ENCODE measurements at places on chromosomes 1 and 21. TPM values are rescaled to one million over a fixed set of nuclear protein-coding genes. Genes with fewer than 3 reads are reported as not detected.

Gene FCGR3A
- 2.3 TPM for total RNA-seq

- H3K4me3 ChIP-seq, result no peak overlapping the region
- no peaks in the 10 kb centered on the region for H3K27me3 ChIP-seq
- no peak overlapping the region for H3K27ac ChIP-seq
- no peak for DNase-seq
- H3K36me3 ChIP-seq, result no peaks in the 10 kb centered on the region
Measured at GRCh38 chr1:5220421-5220820, 566.0 kb downstream of the AJAP1 start.

GRCh38 chr1:116870300-116870699 is 39.4 kb upstream of the PTGFRN start:
- H3K4me1 ChIP-seq, result peaks cover 12% of the 10 kb centered on the region
- H3K27ac ChIP-seq, result no peak overlapping the region
- no peak for DNase-seq
- H3K27me3 ChIP-seq, result peaks cover 2% of the 10 kb centered on the region
- H3K4me3 ChIP-seq, result no peak overlapping the region

DNA sequence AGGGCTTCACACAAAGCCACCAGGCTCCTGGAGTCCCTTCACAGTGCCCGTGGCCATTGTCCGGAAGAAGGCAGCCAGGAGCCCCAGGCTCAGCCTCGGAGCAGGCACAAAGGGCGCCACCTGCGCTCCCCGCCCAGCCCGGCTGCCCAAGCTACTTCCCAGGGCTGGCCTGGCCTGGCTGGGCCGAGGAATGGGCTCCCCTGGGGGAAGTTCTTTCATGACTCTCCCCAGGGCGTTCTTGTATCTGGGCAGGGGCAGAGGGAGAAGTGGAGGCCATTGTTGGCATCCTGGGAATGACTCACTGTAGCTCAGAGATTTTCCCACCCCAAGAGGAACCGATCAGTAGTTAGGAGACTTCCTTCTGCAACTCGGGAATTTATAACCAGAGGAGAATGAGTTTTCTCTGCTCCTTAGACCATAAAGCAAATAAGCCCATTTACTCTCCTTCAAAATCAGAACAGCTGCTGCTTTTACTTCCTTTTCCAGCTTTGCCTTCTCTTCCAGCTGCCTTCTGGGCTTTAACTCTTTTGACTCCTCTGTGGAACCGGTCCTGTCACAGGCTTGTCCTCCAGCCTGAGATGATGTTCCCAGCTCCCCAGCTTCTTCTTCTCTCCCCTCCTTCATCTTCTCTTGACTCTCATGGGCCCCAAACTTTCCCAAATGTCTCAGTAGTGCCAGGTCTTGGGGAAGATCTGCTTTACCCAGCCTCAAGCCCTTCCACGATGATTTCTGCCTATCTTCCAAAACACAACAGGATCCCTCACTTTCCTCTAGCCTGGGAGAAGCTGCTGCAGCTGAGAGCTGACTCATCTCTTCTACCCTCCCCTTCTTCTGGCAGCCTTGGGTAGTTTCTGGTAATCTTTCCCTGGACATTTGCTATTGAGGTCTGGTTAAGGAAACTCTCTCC is 118.7 kb upstream of the CD34 start:
- DNase-seq, result no peak
- H3K4me3 ChIP-seq, result no peak overlapping the region
- no peaks in the 10 kb centered on the region for H3K4me1 ChIP-seq
- no peaks in the 10 kb centered on the region for H3K36me3 ChIP-seq
- H3K27ac ChIP-seq, result no peak overlapping the region

- DNase-seq, result no peak
- H3K36me3 ChIP-seq, result no peaks in the 10 kb centered on the region
- no peak overlapping the region for H3K4me3 ChIP-seq
- peaks cover 5% of the 10 kb centered on the region for H3K4me1 ChIP-seq
- H3K27me3 ChIP-seq, result peaks cover 2% of the 10 kb centered on the region
Measured at GRCh38 chr1:110490791-110491451, 28.1 kb downstream of the KCNA10 start.

GRCh38 chr1:234879147-234880080 is 249.2 kb downstream of the TOMM20 start:
- no peak for DNase-seq
- no peaks in the 10 kb centered on the region for H3K36me3 ChIP-seq
- peaks cover 43% of the 10 kb centered on the region for H3K4me1 ChIP-seq
- H3K4me3 ChIP-seq, result no peak overlapping the region

Measured in activated naive CD8-positive, alpha-beta T cell treated with anti-CD3 and anti-CD28 coated beads, Interleukin-2, amount 10 ng/mL, durations not matched to agents 7 days and 5 days (primary cell).